ENCODE measurements at places on chromosomes 16 and 17.

DNA sequence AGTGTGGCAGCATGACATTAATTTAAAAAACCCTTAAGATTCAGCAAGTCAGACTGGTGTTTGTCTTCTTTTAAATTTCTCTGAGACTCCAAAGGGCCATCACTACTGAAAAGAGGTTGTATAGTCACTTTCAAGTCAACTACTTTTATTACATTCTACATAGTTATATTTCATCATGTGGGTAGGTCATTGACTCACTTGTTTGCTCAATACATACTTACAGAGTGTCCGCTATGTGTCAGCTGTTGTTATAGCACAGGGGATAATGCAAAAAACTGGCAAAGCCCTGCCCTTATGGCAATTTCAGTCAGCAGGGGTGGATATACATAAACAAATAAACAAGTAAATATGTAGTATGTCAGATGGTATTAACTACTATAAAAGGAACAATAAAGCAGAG lies 2.5 kb upstream of the MYH4 start:
- DNase-seq = no peak

DNA sequence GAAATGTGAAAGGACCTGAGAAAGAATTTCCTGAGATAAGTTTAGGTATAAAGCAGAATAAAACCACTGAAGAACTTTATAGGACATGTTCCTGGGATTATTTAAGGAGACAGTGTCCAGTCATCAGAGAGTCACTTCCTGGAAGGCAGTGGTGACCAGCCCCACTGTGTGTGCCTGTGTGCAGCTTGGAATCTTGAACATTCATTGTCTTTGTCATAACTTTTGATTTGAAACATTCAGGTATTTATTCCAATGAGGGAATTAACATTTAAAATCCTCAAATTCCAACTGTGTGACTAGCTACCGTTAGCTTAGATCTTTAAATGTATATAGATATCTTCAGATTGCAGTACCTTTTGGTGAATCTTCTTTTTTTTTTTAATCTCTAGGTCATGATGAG lies 61.7 kb upstream of the MRC2 start:
- no peak for DNase-seq

- DNase-seq = no peak
These were observed 10.7 kb downstream of the SCGB1C2 start for GRCh38 chr17:147796-148740.

DNA sequence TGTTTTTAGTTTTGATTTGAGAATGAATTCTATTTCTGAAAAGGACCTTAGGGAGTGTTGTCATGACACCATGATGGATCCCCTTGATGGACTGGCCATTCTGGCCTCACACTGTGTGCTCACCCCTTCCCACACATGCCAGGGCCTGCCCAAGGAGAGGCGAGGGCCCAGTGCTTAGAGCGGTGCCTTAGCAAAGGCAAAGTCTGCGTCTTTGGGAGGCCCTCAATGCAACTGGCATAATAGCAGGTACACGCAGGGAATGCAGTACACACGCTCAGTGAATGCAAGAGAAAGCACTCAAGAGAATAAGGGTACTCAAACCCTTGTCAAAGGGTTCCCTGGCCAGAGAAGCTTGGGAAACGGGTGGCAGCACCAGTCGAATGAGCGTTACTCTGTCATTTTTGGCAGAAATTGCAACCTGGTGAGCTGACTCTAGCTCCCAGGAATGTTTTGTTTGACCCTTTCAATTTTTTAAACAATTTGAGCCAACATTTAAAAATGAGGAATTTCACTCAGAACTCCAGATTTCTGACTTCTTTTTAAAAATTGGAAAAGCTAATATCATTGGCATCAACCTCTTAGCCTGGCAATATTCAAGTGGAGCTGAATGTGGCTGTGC lies 32.1 kb downstream of the NKD1 start:
- no peak for DNase-seq

DNA sequence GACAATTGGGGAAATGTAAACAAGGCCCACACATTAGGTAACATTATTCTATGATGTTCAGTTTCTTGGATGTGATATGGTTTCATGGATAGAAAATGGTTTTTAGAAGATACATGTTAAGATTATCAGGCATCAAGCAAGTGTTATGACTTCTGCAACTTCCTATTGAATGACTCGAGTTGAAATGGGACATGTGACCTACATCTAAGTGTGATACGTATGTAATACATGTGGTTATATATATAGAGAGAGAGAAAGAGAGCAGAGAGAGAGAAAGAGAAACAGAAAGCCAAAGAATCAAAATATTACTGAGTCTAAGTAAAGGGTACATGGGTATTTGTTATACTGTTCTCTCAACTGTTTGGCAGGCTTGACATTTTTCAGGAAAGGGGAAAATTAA lies 1.7 kb downstream of the TMEM170A start:
- no peak for DNase-seq

- DNase-seq = no peak
These were observed 95.0 kb upstream of the RCVRN start for GRCh38 chr17:9999919-10000695.

- no peak for DNase-seq
These were observed 408.7 kb downstream of the SLC39A11 start for GRCh38 chr17:72683506-72684404.

DNA sequence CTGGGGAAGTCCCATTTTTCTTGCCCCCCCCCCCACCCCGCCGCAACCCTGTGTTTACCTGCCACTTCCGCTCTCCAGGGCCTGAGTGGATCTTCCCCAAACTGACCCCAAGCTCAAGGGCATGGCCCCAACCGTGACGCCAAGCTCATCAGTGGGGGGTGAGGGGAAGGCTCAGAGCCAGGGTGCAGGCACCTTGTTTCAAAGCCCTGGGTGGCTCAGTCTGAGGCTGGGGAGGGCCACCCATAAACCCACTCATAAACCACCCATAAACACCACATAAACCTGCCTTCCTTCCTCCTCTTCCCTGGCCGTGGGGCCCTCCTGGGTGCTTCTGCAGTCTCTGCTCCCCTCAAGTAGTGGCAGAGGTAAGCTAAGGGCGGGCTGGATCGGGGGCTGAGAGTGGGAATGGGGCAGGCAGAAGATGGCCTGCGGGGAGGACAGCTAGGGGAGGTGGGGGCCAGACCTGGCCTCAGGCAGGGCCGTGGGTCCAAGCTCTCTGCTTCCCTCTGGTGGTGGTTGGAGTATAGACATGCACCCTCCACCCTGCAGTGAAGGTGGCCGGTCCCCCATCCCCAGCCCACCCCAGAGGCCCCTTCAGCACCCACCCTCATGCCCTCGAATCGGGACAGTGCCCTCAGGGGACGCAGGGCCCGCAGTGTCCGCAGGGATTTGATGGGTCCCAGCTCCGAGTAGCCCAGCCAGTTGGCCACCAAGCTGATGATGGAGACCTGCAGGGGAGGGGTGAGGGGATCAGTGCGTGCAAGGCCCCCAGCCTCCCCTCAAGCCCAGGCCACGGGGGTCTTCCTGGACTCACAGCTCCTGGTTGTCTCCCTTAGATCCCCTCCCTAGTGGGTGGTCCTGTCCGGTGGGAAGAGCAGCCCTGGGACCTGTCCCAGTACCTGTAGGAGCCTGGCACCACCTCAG lies 14.6 kb upstream of the CD79B start:
- DNase-seq = no peak

All from nucleus accumbens (tissue), 56 donors.